ENCODE measurements at places on chromosomes 1 and 21.

- no peak for DNase-seq
Measured at GRCh38 chr1:231072041-231072440, 32.0 kb upstream of the FAM89A start.

GRCh38 chr1:202234331-202235002, 40.9 kb downstream of the LGR6 start:
- no peak for DNase-seq

GRCh38 chr1:58921342-58921741, 137.5 kb upstream of the JUN start:
- no peak for DNase-seq

- no peak for DNase-seq
Measured at GRCh38 chr21:42758721-42759593, 105.5 kb downstream of the PDE9A start.
